Naive B cell (primary cell): ENCODE measurements at places on chromosomes 6 and 20.

GRCh38 chr20:63577317-63577894 is 3.4 kb upstream of the HELZ2 start:
- DNase-seq: no peak

DNA sequence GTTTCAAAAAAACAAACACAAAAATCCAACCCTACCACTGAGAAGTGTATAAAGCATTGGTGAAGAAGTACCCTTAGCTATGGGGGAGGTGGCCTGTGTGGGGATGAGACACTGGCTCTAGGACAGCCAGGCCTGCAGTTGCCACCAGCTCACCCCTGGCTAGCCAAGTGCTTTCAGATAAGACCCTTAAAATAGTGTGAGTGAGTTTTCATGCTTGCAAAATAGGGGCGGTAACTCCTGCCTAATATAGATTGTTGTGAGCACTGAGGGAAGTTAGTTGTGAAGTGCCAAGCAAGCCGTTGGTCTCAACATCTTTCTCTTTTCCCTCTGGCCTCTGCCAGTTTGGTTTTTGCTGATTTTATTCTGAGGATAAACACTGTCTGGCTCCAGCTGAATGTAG is 11.3 kb downstream of the PPP1R3G start:
- DNase-seq: no peak

GRCh38 chr20:34402461-34402860 is 39.4 kb downstream of the ITCH start:
- no peak for DNase-seq

- no peak for DNase-seq
These were observed 89.2 kb downstream of the TXNDC5 start for GRCh38 chr6:7821426-7821825.
